ENCODE measurements at places on chromosomes 12 and 14.
A peak's percentile ranks its signal among the peaks of the same experiment; 100 is the strongest.

DNA sequence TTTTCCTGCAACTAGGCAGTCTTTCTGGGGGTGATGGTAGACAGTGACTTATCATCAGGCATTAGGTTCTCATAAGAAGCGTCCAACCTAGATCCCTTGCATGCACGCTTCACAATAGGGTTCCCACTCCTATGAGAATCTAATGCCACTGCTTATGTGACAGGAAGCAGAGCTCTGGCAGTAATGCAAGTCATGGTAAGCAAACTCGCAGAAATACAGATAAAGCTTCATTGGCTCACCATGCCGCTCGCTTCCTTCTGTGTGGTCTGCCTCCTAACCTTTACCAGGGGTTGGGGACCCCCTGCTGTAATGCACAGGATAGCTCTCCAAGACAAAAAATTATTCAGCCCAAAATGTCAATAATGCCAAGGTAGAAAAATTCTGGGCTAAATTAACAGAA is 864.2 kb downstream of the TRHDE start:
- DNase-seq, result no peak

GRCh38 chr12:16030744-16031143 is 119.6 kb downstream of the DERA start:
- DNase-seq, result no peak

- DNase-seq, result peak; percentile 76
These were observed 1.6 kb upstream of the ATP2B1 start for GRCh38 chr12:89709995-89710872.

- DNase-seq, result no peak
These were observed 20.7 kb downstream of the HAL start for GRCh38 chr12:95975491-95975890.

- DNase-seq, result no peak
These were observed 32.3 kb upstream of the INF2 start for GRCh38 chr14:104657101-104657524.

DNA sequence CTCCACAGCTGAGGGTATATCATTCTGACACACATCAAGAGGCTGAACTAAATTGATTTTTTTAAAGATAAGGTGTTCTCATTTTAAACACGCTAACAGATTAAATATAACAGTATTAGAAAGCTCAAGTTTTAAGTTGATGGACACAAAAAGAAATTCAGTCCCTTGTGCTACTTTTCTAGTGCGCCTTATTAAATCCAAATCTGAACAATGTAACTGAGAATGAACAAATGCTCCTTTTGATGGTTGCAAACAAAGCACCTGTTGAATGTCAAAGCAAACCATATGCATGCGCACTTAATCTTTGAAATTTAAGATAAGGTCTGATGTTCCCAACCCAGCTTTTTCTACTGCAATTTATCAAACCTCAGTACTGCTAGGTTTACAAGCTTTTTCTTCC is 401.9 kb downstream of the PAWR start:
- no peak for DNase-seq

DNA sequence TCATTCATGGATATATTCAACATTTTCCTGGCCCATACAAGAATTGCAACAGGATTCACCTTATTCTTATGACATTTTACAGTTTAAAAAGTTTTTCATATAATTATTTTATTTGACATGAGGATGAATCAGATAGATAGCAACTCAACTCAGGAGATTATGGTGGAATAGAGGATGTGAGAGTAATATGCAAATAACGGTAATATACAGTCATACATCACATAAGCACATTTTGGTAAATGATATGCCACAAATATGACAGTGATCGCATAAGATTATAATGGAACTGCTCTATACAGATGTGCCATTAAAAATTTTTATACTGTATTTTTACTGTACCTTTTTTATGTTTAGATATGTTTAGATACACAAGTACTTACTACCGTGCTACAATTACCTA is 24.1 kb upstream of the CRADD start:
- no peak for DNase-seq

DNA sequence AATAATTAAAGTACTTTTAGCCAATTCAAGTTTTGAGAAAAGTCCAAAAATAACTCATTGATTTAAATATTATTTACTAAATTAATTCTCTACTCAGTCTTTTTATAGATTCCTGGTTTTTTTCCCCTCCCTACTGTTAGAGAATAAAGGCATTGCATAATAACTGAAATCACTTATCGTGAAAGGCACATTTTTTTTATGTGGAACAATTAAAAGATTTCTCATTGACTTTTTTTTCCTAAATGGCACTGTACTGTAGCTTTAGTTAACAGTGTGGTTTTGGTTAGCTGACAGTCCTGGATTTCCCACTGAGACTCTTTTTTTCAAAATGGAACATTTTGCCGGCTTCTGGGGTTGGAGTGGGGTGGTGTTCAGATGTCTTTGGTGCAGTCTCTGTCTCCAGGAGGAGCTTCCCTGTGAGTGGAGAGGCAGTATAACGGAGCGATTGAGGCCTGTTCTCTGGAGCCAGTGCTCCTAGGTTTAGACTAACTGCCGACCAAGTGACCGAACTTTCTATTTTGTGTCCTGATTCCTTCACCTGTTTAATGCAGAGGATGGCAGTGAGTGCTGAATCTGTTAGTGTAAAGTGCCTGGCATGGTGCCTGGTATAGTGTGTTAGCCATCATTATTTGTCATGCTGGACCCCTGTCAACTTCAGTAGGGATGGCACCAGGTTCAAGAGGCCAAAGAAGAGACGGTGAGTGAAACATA is 117.7 kb downstream of the ADCK1 start:
- DNase-seq, result no peak

DNA sequence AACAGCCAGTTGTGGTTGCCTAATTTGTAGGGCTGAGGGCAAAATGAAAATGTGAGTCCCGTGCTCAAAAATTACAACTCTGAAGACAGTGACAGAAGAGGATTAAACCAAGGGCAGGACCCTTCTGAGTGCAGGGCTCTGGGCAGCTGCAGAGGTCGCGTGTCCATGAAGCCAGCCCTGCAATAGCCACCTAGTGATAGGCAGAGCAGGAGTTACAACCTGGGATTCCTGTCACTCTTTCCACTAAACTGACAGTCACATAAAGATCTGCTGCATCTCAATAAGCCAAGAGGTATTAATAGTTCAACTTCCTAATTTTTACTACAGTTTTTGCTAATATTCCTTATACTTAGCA is 94.1 kb downstream of the SLC2A13 start:
- no peak for DNase-seq

- DNase-seq, result no peak
These were observed 420.8 kb downstream of the CCDC91 start for GRCh38 chr12:28611115-28611435.

DNA sequence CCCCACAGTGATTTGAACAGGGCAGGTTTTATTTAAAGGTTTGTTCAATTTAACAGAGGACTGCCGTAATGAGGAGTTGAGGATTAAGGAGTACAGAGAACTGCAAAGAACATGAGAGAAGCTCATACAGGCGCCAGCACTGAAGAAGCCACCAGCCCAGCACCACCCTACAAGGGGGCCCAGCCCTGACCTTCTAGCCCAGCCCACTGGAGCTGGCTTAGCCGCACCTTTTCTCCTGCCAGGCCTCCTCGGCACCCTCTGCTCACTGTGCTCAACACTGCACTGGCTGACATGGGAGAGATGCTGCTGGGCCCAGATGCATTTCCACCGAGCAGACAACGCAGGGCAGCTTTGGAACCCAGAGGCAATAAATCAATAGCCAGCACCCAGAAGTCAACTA is 36.5 kb upstream of the SFSWAP start:
- DNase-seq, result no peak

DNA sequence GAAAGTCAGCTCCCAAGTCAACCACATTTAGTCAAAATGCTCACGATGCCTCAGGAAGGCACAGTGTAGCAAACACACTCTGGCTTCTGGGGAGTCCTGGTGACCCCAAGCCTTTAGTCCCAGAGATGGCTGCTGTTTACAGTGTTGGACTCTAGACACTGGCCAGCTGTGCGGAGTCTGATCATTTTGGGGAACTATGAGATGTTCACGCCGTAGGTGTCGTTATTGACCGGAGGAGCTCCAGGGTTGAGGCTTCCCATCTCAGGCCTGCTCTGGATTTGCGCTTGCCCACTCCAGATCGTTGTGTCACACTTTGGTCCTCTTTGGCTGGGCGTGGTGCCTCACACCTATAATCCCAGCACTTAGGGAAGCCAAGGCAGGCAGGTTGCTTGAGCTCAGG is 27.7 kb downstream of the BRI3BP start:
- no peak for DNase-seq

DNA sequence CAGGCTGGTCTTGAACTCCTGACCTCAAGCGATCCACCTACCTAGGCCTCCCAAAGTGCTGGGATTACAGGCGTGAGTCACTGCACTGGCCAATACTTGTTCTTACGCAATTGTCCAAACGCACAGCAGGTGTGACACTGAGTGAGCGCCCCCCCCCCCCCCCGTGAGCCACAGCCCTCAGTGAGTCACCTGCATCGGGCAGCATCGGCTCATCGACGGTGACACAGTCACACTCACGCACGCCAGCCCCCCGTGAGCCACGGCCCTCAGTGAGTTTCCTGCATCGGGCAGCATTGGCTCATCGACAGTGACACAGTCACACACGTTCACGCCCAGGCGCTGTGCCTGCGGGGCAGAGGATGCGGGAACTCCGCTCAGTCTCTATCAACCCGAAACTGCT is 42.5 kb downstream of the GALNT9 start:
- no peak for DNase-seq

GRCh38 chr12:96238336-96239047 is 44.3 kb downstream of the ELK3 start:
- no peak for DNase-seq

DNA sequence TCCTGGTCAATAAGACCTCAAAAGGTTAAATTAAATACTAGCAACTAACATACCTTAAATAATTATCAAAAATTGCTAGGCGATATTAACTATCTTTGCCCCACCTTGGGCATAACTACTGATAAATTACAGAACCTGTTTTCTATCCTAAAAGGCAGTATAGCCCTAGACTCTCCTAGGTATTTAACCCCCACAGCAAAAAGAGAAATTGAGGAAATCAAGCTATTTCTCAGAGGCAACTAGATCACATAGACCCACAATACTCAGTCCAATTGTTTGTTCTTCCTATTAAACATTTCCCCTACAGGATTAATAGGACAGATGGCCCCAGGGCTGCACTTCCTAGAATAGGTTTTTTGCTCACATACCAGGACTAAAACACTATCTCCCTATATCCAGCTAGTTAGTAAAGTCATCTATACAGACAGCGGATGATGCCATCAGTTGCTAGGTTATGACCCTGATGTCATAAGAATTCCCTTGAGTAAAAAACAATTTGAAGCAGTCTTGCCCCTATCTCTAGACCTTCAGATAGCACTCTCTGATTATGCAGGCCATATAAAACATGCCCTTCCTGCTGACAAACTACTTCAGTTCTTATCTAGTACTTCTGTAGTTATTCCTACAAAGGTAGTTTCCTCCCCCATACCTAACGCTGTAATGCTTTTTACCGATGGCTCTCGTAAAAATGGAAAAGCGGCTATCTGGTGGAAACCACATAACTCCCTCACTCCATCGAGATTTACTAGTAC is 118.4 kb downstream of the PPHLN1 start:
- DNase-seq, result no peak

GRCh38 chr12:106769078-106769477 is 5.4 kb upstream of the RIC8B start:
- DNase-seq, result no peak

GRCh38 chr12:69435644-69436043 is 34.5 kb upstream of the FRS2 start:
- DNase-seq, result no peak

DNA sequence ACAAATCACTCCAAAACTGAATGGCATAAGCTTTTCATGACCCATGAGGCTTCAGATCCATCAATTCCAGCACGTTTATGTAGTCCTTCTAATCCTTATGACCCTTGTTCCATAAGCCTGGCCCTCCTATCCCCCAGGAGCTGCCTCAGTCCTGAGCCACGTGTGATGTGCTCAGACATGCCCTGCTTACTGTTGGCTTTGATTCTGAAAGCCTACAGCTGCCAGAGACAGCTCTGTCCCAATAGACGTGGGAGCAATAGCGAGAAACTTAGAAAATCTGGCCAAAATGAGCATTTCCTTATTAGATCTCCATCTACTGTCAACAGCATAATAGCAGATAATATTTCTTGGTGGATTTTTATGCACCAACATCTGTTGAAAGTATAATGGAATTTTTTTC is 33.2 kb downstream of the DUSP6 start:
- peak; percentile 28 for DNase-seq

- no peak for DNase-seq
These were observed 237.1 kb downstream of the MED13L start for GRCh38 chr12:116040402-116040801.

GRCh38 chr12:97134495-97134894 is 227.4 kb downstream of the NEDD1 start:
- no peak for DNase-seq

GRCh38 chr12:123877968-123878367 is 94.7 kb downstream of the CCDC92 start:
- no peak for DNase-seq
